ENCODE measurements at places on chromosomes 4 and X.

DNA sequence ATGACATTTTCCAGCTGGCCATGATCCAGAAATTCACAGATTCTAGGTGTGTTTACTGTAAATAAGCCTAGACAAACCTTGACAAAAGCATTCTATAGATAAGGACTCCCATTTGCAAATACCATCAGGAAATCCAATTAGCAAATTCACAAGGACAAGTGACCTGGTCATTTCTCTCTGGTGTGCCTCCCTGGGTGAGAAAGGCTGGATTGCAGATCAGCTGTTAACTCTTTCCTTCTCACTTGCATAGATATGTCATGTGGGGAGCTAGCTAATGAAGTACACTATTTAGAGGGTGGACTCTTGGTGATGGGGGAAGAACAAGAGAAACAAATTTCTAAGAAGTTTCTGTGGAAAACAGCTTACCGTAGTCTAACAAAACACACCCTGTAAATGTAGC lies 58.9 kb downstream of the MOSPD2 start:
- no peak for DNase-seq

GRCh38 chrX:14043209-14043608 lies 13.5 kb upstream of the GEMIN8 start:
- no peak for DNase-seq

GRCh38 chr4:73723023-73723422 lies 17.3 kb upstream of the CXCL8 start:
- no peak for DNase-seq

GRCh38 chr4:76377911-76378310 lies 43.0 kb downstream of the CCDC158 start:
- DNase-seq: no peak

DNA sequence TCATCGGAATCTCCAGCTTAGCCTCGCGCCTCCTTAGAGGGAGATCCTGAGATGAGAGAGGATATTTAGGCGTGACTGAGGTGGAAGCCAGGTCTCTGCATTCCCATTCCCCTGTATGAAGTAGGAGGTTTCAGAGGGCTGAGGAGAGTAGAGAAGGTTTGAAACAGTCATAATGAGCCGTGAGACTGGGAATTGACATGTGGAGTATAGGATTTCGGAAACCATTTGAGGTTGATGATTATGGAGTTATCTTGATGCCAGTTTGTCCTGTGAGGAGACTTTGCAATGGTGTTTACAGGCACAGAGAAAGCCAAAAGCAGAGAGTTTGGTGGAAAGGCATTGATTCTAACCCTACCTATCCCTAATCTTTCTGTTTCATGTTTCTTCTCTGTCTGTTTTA lies 2.0 kb downstream of the CHST7 start:
- DNase-seq: no peak

GRCh38 chr4:138181287-138181686 lies 60.9 kb downstream of the SLC7A11 start:
- no peak for DNase-seq

DNA sequence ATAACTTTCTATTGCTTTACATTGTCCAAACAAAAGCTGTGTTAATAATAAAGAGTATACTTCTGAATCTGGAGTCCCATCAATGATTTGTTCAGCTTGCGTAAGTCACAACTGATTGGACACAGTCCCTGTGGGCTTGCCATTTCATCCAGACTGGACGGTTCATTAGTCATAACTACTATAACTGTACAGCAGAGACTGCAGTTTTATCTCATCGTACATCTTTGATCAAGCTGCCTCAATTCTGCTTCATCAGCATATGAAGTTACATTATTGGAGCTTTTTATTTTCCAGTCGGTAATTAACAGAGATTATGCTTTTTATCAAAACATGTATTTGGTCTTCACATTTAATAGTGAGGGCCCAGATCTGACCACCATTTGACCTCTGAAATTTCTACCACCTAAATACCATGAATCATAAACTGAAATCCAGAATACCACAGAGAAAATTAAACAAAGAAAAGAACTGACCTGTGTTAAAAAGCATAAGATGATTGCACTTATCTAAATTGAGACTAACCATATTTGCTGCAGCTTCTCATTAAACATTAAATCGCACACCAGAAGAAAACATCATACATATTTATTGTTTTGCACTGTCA lies 12.5 kb upstream of the MAB21L2 start:
- DNase-seq: no peak

DNA sequence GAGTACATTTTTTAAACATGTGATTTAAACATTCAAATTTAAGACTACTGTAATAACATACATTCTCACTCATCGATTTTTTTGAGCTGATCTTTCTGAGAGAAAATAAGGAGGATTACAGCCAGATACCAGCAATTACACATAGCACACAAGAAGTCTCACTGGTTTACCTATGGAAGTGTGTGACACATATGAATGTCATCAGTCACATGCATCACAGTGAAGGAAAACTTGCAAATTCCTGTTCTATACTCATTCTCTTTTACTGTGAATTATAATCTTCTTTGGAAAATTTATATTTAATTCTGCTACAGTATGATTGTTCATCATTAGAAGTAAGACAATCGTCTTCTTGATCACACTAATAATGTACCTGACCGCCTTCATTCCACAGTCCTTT lies 21.3 kb upstream of the BMP2K start:
- no peak for DNase-seq

DNA sequence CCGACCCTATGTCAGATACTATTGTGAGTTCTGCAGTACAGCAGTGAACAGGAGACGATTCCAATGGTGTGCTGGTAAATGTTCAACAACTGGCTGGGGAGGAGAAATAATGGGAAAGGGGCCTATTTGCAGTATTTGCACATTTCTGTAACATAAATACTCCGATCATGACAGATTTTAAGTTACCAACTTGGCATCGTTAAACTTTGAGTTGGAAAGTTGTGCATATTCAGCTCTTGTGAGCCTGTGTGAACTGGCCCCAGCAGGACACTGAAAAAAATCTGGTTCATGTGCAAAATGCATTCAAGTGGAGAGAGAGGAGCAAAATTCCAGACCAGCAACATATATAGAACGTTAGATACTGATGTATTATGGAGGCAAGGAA lies 175.0 kb downstream of the MAPK10 start:
- no peak for DNase-seq

GRCh38 chr4:154086247-154086646 lies 297.4 kb upstream of the SFRP2 start:
- DNase-seq: no peak

- no peak for DNase-seq
Observed at GRCh38 chrX:70128071-70128470, 5.2 kb upstream of the IGBP1 start.

DNA sequence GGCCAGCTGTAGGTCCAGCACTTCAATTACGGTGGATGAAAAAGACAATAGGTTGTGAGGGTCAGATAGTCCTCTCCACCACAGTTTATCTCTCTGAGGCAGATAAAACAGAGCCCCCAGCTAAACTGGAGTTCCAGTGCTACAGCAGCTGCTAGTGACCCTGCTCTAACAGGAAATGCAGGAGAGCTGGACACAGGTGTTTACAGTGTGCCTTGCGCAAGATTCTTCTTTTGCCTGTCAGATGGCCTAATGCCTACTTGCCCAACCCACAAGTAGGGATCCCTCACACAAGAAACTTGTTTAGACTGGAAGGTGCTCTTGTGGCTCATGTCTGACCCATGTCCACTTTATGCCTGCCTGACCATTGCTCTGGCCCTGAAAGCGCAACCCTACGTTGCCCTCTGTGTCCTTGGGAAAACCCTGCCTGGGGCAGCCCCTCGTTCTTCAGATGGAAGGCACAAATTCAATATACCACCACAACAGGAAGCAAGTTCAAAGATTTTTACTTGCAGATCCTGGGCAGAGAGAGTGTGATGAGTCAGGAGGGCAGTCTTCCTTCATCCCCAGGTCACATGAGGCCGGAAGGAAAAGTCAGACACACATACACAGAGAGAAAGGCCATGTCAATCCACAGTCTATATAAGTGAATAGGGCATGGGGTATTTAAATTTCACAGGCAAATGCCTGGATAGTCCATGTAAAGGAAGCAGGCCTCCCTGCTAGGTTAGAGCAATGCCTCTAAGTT lies 105.1 kb upstream of the ADGRL3 start:
- DNase-seq: no peak

GRCh38 chr4:100049872-100050271 lies 99.8 kb upstream of the H2AZ1 start:
- DNase-seq: no peak

DNA sequence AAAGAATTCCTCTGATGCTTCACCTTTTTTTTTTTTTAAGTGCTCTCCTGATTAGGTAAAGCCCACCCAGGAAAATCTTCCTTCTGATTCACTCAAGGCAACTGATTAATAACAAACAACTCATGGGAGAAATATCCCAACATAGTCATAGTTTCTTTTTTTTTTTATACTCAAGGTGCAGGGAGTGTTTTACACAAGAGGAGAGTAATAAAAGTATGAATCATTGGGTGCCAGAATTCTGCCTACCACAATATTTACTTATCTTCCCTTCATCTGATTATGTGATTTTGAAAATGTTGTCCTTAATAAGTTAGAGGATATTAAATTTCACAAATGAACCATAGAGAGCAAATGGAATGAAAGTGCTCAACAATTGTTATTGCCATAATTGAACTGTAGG lies 329.9 kb downstream of the TECRL start:
- DNase-seq: no peak

DNA sequence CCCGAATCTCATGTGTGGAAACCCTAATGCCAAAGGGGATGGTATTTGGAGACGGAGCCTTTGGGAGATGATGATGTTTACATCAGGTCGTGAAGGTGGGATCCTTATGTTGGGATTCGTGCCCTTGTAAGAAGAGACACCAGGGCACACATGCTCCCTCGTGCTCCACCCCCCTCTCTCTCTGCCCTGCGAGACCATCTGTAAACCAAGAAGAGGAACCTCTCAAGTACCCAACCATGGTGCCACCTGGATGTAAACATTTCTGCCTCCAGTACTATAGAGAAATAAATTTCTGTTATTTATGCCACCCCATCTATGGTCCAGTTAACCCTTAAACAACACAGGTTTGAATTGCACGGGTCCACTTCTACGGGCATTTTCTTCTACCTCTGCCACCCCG lies 179.4 kb downstream of the DHRSX start:
- no peak for DNase-seq

- no peak for DNase-seq
Observed at GRCh38 chr4:142656178-142656577, 189.9 kb downstream of the INPP4B start.

GRCh38 chr4:1116838-1117237 lies 3.5 kb upstream of the RNF212 start:
- DNase-seq: no peak

- DNase-seq: no peak
Observed at GRCh38 chr4:55080174-55080865, 45.1 kb downstream of the KDR start.

DNA sequence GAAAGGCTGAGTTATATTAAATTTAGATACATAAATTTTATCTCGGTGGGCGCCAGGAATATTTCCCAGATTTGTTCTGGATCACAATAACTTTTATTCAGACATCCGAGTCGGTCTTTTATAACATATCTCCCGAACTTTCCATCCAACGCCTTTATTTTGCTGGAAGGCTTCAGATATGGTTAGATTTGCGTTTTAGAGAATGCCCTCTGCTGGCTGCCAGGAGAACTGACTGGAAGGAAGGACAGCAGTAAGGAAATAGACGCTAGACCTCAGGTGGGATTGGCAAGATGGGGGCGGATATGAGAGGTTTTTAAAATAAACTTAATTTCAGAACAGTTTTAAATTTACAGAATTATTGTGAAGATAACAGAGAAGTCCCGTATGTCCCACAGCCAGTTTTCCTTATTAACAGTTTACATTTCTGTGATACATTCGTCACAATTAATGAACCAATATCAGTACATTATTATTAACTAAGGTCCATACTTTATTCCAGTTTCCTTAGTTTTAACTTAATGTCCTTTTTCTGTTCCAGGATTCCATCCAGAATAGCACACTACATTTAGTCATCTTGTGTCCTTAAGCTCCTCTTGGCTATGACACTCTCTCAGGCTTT lies 4.6 kb upstream of the KANTR start:
- peak; percentile 67 for DNase-seq

- DNase-seq: no peak
Observed at GRCh38 chr4:188683571-188683970, 544.3 kb downstream of the TRIML1 start.

- peak; percentile 58 for DNase-seq
Observed at GRCh38 chrX:40104630-40104984, 6.8 kb upstream of the BCOR start.

DNA sequence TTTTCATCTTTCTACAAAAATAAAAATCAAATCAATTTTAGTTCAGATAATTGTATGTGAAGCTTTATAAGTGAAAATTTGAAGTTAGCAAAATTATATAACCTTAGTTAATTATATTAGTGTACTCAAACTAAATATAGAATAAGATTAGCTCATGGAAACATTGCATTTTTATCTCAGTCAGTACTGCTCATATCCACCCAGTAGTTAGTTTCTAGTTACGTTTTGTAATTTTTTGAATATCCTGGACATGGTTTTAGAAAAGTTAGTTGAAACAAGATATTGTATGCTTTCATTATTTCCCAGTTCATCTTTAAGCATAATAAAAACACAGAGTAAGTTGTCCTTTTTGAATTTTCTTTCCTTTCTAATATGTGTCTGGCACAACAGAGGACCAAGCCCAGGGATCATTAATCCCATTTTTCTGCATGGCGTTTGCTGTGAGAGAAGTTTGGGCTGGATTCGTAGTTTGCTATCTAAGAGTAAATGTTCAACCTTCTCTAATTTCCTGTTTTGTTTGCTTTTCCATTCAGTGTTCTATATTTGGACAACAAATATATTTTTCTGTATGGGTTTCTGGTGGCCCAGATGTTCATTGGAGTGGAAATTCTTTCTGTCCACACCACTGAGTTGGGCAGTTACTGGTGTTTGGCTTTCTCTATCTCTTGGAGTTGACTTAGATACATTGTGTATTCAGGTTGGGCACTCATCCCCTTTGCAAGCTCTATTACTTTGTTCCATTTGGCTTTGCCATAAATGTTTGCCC lies 12.1 kb downstream of the TBL1X start:
- no peak for DNase-seq

DNA sequence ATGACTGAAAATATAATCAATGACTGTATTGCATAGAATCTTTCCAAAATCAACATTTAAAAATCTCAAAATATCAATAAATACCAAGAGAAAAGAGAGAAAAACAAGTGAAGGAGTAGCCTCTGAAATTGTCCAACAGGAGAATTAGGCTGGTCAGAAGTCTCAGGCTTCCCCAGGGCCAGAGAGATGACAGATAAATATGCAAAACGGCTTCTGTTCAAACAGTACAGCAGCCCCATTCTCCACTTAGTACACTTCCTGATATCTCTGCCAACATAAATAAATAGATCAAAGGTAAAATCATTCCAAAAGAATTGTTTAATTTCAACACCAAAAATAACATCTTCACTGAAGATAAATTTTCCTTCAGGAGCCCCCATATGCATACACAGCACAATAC lies 204.7 kb upstream of the GABRA2 start:
- no peak for DNase-seq

All from head of caudate nucleus (tissue), 42 donors.